ENCODE measurements at places on chromosomes 11 and 22. TPM values are rescaled to one million over a fixed set of nuclear protein-coding genes. Genes with fewer than 3 reads are reported as not detected.

- H3K27ac ChIP-seq: no peak overlapping the region
- no peaks in the 10 kb centered on the region for H3K27me3 ChIP-seq
- no peak for DNase-seq
- H3K36me3 ChIP-seq: no peaks in the 10 kb centered on the region
- H3K4me3 ChIP-seq: no peak overlapping the region
- no peaks in the 10 kb centered on the region for H3K4me1 ChIP-seq
Measured at GRCh38 chr11:48054994-48055291, 74.6 kb downstream of the PTPRJ start.

Gene KCNJ5
- total RNA-seq: 0.69 TPM

DNA sequence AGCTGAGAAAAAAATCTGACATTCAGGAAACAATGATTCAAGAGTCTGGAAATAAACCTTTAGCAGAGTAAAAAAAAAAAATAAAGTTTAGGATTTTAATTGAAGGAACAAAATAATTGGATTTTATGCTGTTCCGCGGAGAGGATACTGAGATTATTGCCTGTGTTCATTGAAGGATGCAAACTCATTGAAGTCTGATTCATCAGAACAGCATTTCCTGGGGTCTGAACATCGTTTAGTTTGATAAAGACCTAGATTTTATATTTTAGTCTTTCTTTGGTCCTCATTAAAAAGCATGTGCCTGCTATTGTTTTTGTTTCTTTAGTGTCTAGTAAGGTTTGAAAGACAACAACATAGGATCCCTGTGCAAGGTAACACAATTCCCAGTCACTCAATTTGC is 4.5 kb downstream of the TLCD5 start:
- H3K36me3 ChIP-seq: no peaks in the 10 kb centered on the region
- no peak overlapping the region for H3K4me3 ChIP-seq
- no peaks in the 10 kb centered on the region for H3K27me3 ChIP-seq
- no peak for DNase-seq

GRCh38 chr22:20721409-20722218 is 52.3 kb upstream of the SERPIND1 start:
- DNase-seq: no peak
- H3K27ac ChIP-seq: no peak overlapping the region
- H3K36me3 ChIP-seq: no peaks in the 10 kb centered on the region
- no peak overlapping the region for H3K4me3 ChIP-seq

Gene MARK2
- total RNA-seq: 20.9 TPM

DNA sequence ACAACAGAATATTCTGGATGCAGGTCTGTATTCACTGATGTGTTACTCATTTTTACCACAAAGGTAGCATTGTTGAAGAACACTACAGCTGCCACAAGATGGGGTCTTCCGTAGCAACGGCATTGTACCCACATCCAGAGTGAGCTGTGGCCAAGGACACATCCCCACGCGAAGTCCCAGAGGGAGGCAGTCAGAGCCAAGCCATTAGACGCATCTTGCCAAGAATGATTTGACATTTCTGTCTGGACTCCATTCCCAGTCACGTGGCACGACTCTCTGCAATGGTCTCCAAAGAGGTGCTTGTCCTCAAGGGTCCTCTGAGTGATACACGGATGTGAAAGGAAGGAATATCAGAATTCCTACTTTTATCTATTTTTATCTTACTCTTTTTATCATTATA is 15.5 kb downstream of the OPCML start:
- no peak overlapping the region for H3K27ac ChIP-seq
- H3K27me3 ChIP-seq: no peaks in the 10 kb centered on the region
- H3K4me1 ChIP-seq: no peaks in the 10 kb centered on the region
- no peaks in the 10 kb centered on the region for H3K36me3 ChIP-seq
- H3K4me3 ChIP-seq: no peak overlapping the region
- no peak for DNase-seq

GRCh38 chr22:26109686-26110315 is 59.5 kb upstream of the SEZ6L start:
- no peak overlapping the region for H3K4me3 ChIP-seq
- no peak overlapping the region for H3K27ac ChIP-seq
- no peaks in the 10 kb centered on the region for H3K4me1 ChIP-seq
- H3K36me3 ChIP-seq: no peaks in the 10 kb centered on the region

GRCh38 chr22:35128637-35129036 is 62.7 kb downstream of the ISX start:
- no peak overlapping the region for H3K27ac ChIP-seq
- no peaks in the 10 kb centered on the region for H3K36me3 ChIP-seq
- DNase-seq: no peak
- H3K4me3 ChIP-seq: no peak overlapping the region

GRCh38 chr11:134328433-134328832 is 3.4 kb upstream of the GLB1L2 start:
- H3K4me1 ChIP-seq: no peaks in the 10 kb centered on the region
- H3K4me3 ChIP-seq: no peak overlapping the region
- H3K36me3 ChIP-seq: no peaks in the 10 kb centered on the region
- H3K27me3 ChIP-seq: peaks cover 2% of the 10 kb centered on the region

DNA sequence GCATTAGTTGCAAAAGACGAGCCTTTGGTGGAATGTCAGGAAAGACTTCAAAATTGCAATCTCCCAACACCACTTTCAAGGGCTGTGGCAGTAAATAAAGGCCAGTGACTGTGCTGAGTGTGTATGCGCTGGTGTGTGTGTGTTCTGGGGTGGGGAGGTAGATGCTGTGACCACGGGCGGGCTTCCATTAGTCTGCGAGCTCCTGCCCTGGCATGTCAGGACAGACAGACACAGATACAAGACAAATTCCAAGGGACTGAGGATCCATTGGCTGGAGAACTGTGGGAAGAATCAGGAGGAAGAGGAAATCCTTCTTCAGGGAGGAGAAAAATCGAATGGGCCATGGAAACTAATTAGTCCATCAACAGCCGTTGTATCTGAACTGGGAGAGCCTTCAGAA is 83.6 kb downstream of the FEZ1 start:
- DNase-seq: no peak
- H3K27ac ChIP-seq: no peak overlapping the region
- H3K36me3 ChIP-seq: no peaks in the 10 kb centered on the region
- no peaks in the 10 kb centered on the region for H3K4me1 ChIP-seq
- no peak overlapping the region for H3K4me3 ChIP-seq
- H3K27me3 ChIP-seq: no peaks in the 10 kb centered on the region

DNA sequence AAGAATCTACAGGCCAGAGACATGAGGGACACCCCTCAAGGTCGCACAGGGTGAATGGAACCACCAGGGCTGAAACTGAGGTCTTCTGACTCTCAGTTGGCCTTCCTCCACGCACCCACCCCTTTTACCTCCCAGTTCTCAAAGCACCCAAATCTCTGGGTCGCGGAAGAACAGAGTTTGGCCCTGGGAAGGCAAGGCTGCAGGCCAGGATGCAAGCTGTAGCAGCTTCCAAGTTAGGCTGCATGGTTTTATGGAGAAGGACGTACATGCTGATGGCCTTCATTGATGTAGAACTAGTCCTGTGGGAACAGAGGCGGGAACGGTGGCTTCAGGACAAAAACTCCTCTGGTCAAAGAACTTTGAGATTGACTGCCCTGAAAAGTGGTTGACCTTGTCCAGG is 143.5 kb upstream of the B3GAT1 start:
- no peaks in the 10 kb centered on the region for H3K36me3 ChIP-seq
- no peak for DNase-seq
- no peak overlapping the region for H3K4me3 ChIP-seq

Data from uterus (tissue), 4 donors.